ENCODE measurements at places on chromosomes 2 and 18.

- no peak for DNase-seq
Measured at GRCh38 chr2:230935130-230935430, 10.0 kb upstream of the GPR55 start.

- DNase-seq, result no peak
Measured at GRCh38 chr2:210558708-210559107, 2.3 kb downstream of the CPS1 start.

DNA sequence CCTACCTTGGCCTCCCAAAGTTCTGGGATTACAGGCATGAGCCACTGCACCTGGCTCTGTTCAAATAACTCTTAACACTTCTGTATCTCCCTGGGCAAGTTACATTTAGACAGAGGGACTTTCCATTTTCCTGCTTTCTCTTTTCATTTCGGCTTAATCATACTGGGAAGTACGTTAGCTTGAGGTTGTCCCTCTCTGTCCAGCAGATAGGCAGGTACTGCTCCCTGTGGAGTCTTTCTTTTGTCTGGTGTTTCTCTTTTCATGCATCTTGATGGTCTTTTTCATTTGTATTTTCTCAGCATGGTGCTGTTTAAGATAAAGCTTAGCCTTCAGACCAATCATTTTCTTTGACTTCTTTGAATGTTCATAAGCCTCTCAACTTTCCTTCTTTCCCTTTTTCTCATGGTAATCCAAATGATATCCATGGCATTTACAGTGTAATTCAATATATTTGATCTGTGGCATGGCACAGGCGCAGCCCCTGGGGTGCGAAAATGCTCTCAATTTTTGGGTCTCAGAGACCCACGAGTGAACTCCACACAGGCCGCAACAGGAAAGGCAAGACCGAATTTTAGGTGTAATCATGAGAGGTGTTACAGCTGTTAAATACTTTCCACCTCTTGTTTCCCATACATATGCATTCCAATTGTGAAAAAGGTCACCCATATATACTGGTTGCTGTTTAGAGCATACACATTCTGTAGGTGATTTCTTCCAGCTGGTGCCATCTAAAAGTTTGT lies 99.9 kb upstream of the MYO3B start:
- DNase-seq, result no peak

DNA sequence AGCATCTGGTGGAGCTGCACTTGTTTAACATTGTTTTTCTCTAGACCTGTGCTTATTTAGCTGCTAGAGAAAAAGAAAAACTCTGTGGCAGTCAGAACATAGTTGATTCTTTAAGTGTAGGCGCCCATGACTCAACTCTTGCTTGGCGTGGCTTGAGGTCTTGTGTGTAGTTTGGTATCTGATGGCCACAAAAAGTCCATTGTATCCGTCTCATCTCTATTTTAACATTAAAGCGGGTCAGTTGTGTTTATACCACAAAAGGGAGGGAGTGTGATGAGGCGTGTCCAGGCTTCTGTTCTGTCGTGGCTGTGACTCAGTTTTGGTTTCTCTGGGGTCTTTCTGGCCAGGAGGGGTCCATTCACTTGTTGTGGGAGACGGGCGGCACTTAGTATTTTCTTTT lies 24.2 kb upstream of the UGT1A8 start:
- no peak for DNase-seq

DNA sequence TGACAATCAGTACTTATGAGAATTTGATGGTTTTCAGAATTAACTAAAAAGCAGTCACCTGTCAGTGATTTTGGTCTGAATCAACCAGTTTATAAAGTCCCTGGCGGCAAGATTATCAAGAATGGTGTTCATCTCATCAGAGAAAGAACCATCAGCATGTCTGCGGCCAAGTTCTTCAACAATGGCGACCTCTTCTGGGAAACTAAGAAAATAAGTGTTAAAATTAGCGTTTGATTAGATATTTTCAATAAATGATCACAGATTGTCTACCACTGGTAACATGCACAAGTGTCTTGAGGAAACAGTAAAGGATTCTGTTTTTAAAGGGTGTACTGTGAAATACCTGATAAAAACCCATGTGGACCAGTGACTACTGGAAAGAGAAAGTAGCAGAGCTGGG lies 8.1 kb downstream of the GCG start:
- no peak for DNase-seq

GRCh38 chr2:100160396-100160795 lies 18.0 kb upstream of the AFF3 start:
- no peak for DNase-seq

- no peak for DNase-seq
Measured at GRCh38 chr2:23096906-23097602, 287.9 kb upstream of the KLHL29 start.

DNA sequence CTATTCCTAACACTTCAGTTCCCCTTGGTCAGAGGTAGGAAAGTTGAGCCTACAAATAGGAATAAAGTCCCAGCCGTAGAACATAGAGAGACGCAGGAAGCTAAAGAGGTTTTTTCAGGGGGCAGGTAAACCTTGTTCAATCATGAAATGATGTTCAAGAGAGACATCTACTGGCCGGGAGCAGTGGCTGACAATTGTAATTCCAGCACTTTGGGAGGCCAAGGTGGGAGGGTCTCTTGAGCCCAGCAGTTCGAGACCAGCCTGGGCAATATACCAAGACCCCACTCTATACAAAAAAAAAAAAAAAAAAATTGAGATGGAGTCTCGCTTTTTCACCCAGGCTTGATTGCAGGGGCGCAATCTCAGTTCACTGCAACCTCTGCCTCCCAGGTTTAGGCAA lies 66.7 kb upstream of the DNAJC10 start:
- DNase-seq, result no peak

DNA sequence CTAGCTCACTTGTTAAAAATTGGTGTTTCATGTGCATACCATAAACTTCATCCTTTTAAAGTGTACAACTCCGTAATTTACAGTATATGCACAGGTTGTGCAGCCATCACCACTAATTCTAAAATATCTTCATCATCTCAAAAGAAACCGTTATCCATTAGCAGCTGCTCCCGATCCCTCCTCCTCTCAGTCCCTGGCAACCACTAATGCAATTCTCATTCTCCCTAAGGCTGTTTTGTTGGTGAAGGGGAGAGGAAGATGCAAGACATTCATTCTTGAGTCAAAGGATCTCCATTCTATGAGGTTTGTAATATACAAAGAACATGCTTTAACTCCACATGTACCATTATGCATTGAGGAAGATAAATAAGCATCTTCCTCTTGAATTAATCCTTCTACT lies 48.6 kb downstream of the RNU4ATAC start:
- no peak for DNase-seq

DNA sequence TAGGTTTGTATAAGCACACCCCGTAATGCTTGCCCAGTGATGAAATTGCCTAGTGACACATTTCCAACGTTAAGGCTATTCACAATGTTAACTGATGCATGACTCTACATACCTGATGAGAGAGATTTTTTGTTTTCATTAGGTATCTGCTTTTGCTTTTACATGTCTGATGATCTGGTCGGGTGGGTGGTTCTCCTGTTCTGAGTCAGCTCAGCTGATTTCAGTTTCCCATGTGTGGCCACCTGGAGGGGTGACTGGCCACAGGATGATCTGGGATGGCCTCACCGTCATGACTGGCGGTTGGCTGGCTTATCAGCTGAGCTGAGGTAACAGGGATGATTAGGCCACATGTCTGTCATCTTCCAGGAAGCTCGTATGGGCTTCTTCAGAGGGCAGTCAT lies 33.8 kb upstream of the ACYP2 start:
- DNase-seq, result no peak

DNA sequence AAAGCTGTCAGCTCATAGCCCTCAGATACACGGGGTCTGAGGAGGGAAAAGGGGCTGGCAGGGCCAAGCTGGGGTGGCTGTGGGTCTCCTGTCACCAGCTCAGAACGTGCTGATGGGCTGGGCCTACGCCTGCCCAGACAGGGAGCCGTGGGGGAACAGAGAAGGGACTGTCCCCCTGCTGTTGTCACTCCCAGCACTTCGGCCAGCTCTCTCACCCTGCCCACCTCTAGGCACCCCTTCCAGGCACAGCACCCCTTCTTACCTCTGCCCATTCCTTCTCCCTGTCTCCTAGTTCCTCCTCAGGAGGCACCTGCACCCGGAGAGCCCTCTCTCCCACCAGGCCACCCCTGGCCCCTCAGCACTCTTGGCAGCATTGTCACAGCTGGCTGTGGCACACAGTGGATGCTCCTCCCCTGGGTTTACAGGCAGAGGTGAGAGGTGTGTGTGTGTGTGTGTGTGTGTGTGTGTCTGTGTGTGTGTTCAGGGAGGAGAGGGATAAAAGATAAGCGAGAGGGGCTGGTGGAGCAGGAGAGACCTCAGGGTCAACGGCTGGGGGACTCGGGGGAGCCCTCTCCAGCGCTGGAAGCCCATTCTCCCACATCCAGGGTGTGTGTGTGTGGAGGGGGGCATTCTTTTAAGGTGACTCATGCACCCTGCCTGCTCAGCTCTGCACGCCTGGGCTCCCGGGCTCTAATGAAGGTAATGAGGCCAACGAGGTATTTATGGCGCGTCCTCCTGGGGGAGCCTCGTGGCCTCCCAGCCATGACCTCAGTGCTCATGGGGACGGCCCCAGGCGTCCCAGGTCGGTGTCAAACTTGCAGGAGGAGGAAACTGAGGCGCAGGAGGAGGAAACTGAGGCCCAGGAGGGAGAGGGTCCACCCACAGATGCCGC lies 66.1 kb upstream of the SMAD7 start:
- no peak for DNase-seq

GRCh38 chr2:97011977-97012569 lies 25.7 kb upstream of the FAM178B start:
- no peak for DNase-seq

DNA sequence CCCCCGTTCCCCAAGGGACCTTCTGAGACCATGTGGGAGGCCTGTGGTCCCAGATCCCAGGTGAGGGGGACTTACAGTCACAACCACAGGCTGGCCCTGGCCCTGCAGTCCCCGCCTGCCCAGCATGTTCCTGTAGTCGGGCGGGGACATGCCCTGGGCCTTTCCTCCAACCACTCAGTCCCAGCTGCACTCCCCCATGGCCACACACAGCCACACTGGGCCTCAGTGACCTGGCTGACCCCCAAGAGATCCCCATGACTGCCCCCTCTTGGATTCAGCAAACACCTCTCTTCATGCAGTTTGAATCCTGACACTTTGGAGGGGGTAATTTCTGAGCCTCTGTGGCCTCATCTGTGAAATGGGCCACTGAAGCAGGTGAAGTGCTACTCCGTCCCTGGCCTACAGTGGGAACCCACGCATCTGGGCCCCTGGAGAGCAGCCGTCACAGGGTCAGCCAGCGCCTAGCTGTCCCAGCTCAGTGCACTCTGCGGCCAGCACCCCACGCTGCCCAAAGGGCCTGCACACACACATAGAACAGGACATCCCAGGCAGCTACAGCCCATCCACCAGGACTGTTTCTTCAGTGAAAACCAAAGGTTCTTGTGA lies 12.7 kb upstream of the ARHGEF4 start:
- no peak for DNase-seq

GRCh38 chr2:176189681-176190641 lies 1.5 kb downstream of the HOXD1 start:
- no peak for DNase-seq

- no peak for DNase-seq
Measured at GRCh38 chr2:236862526-236862925, 223.2 kb upstream of the COPS8 start.

DNA sequence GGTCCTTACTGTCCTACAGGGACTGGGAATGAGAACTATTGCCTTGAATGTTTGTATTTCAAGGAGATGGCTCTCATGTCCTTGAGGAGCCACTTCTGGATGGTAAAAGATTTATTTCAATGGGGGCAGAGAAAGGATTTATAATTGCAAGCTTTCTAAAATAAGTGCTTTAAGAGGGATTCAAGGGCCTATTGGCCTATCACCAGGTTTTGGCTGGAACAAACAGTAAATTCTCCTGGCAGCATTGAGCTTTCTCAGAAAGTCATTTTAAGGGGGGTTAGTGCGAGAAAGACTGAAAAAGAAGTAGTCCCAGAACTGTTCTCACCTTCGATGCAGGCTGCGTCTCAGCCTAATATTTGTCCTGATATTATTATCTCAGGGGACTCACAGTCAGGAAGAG lies 29.8 kb downstream of the DPP10 start:
- no peak for DNase-seq

GRCh38 chr2:195863564-195863963 lies 205.1 kb downstream of the DNAH7 start:
- no peak for DNase-seq

- DNase-seq, result no peak
Measured at GRCh38 chr2:221524158-221524557, 47.9 kb downstream of the EPHA4 start.

- no peak for DNase-seq
Measured at GRCh38 chr2:232542715-232543467, 3.4 kb downstream of the CHRNG start.

Measured in stimulated activated CD8-positive, alpha-beta memory T cell treated with anti-CD3 and anti-CD28 coated beads, Interleukin-4, amount 100 ng/mL, for 1 hour (primary cell).